ENCODE measurements at places on chromosomes 6 and 20. TPM values are rescaled to one million over a fixed set of nuclear protein-coding genes. Genes with fewer than 3 reads are reported as not detected.

Gene STX16
- 26.6 TPM for total RNA-seq

Gene RBPJL
- 591 TPM for total RNA-seq

Gene VGLL2
- total RNA-seq, result not detected

- DNase-seq, result no peak
These were observed 44.0 kb downstream of the SMPDL3A start for GRCh38 chr6:122833021-122833491.

DNA sequence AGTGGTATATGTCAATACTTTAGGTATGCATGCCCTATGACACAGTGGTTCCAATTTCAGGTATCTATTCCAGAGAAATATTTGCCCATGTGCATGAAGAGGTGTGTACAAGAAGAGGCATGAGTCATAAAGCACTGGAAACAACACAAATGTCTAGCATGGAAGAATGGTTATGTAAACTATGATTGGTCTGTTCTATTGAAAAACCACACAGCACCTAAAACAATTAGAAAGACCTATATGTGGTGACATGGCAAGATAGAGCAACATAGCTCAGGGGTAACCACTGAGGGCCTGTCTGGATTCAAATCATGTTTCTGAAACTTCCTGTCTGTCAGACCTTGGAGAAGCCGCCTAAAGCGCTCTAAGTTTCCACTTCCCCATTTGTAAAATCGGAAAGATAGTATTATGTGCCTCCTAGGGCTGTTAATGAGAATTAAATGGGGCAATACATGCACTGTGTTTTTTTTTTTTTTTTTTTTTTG lies 76.0 kb upstream of the SHLD1 start:
- no peak for DNase-seq

DNA sequence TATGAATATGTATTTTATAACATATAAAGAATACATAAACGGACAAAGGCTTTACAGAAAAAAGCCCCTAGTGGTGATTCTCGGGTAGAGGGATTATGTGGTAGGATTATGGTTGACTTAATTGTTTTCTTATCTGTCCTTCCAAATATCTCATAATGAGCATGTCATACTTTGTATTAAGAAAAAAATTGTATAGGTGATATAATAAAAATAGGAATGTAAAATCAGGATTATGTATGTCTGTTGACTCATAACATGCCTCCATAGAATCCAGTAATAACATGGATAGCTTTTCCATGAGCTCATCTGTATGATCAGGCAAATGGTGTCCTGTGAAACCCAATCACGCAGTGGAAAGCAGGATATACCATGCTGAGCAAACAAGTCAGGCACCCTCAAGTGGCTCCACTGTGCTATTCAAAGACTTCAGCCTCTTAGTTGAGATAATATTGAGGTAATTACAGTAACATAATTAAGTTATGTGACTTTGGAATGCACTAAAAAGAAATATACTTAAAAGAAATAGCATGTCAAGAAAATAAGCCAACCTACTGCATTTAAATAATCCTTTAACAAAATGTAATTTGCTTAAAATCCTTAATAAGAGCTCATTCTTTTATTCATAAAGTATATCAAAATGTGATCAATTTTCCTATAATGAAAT lies 39.6 kb upstream of the PRELID3B start:
- no peak for DNase-seq

- no peak for DNase-seq
These were observed 128.4 kb upstream of the JAG1 start for GRCh38 chr20:10802236-10802635.

DNA sequence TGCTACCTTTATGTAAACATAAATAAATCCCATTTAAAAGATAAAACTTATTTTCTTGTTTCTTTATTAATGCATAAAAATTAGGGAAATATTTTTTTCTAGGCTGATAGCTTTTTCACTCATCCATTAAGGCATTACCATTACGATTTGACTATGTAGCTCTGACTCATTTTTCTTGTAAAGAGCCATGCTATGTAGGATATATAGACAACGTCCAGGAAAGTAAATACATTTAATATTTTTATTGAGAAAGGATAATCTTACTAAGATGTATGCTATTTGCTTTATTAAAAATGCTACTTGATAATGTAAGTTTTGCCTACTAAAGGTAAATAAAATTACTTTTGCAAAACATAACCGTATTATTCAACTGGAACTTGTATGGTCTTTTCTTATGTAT lies 19.2 kb upstream of the KIAA1586 start:
- no peak for DNase-seq
